ENCODE measurements at places on chromosomes 4 and X.
A peak's percentile ranks its signal among the peaks of the same experiment; 100 is the strongest.

GRCh38 chr4:125750399-125750798 lies 435.6 kb downstream of the FAT4 start:
- DNase-seq: no peak

DNA sequence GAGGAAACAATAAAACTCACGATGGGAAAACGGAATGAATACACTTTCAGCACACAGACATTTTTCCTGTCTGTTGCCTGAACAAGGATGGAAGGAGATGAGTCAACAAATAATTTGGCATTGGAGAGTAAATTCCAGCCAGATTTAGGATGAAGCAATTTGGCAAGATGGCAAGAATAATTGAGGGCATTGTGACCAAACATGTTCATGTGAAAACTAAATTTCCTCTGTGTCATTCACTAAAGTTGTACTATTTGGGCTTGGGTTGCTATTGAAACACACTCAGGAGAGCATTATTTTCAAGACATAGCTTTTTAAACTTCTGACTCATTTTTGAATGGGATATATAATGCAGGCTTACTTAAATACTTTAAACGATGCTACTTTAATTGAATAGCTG lies 1614.4 kb downstream of the PCDH19 start:
- peak; percentile 24 for DNase-seq

DNA sequence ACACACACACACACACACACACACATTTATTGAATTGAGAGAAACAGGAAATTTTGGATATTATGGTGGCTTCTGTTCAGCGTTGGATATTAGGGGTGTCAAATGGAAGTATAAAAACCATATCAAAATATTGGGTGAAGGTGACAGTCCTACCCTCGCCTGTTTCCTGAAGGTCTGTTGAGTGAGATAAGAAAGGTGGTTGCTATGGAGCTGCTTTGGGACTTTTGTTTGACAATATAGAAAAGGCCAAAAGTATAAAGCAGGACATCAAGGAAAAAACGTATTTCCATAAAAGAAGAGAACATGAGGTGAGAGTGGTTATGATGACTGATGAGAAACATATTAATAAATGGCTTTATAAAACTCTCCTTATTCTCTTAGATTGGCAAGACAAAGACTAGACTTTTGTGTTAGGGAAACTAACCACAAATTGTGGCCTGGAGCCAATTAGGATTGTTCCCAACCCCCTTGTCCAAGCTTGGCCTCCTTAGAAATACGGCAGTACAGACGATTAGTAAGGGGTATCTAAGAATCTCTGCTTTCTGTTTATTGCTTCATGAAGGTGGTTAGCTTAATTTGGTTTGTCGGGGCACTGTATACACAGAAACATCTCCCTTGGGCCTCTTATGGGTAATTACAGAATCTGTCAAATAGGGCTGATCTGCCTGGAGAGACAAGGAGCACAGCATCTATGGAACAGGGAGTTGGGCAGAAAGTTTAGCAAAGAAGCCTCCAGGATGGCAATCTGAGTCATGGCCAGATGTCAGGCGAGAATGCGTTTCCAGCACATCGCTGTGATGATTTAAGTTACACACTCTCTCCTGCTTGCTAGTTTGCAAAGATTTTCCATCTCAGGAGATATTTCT lies 198.0 kb downstream of the CBR4 start:
- DNase-seq: peak; percentile 79

- DNase-seq: peak; percentile 59
Measured at GRCh38 chrX:101229170-101229569, 9.6 kb downstream of the DRP2 start.

- no peak for DNase-seq
Measured at GRCh38 chr4:80709082-80709869, 321.2 kb upstream of the BMP3 start.

DNA sequence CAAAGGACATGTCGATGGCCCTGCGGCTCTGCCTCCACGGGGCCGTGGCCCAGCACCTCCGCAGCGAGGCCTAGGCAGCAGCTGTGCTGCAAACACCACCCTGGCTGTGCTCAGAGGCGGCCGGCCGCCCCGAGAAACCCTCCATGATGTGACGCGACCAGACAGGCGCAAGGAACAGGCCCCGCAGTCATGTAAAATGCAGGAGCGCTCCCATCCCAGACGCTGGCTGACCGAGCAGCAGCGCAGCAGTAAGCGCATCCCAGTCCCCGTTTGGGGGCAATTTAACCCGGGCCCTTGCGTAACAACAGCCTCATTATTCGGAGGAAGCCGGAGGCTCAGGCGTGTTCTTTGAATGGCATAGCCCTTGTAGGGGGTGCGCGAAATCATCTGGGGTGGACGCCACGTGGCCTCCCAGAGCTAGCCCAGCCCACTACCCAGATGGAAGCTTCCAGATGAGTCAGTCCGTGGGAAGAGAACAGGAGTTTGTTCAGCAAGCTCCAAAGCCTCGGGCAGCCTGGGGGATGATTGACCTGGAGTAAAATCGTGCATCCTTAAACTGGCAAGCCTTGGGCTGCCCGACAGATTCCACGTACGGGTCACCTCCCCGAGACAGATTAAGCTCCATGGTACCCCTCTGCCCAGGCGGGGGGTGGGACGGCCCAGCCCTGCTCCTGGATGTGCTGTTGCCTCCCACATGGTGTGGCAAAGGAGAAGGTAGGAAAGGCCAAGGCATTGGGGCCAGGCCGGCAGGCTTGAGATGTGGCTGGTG lies 124.0 kb downstream of the HMX1 start:
- DNase-seq: no peak

- no peak for DNase-seq
Measured at GRCh38 chr4:186250760-186251159, 15.2 kb upstream of the F11 start.

DNA sequence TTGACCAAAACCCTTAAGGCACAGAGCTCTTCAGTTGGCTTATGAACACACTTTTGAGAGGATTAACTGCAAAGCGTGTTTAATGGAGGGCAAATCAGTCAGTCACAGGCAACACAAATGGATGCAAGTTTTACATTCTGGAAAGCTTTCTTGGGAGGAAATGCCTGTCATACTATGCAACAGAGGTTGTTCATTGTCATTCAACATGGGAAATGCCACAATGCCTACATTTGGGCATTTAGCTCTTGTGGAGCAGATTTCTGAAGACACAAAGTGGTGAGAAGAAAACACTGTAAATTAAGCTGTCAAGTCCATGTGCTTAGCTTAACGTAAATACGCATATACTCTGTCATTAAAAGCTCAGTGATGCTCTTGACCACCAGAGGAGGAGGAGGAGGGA lies 41.1 kb downstream of the CBLL2 start:
- no peak for DNase-seq

DNA sequence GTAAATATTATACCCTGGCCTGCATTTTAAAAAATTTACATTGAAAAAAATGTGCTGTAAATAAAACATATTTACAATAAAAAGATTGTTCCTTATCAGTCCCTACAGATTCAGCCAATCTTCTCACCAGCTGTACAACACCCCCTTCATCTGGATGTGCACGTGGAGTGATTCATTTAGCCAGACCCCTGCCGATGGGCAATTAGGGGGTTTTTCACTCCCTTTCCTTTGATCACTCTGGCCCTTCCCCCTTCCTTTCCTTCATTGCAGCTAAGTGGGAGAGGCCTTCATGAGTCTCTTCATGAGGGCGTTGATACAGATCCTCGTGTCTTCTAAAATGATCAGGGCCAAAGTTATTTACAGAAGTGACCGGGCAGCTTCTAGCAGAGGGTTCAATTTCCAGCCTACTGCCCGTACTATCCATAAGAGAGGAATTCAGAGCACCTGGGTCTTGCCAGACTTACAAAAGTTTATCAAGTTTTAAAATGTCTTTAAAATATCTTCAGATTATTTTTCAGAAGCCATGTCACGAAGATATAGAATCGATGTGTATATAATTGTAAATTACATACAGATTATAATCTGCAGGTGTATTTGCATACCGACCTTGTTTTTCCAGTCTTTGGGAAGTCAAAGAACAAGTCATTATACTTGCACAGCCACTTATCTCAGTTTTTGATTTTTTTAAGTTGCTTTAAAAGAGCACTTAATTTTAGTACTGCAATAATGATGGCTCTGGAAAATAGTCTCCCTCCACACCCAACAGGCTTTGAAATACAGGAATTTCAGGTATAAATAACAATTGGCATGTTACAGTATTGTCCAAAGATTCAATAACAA lies 21.4 kb upstream of the RASL11B start:
- no peak for DNase-seq

Measured in fibroblast of skin of left quadriceps (primary cell).